ENCODE measurements at places on chromosomes 6 and 20. TPM values are rescaled to one million over a fixed set of nuclear protein-coding genes. Genes with fewer than 3 reads are reported as not detected.

The MEP1A gene
- not detected for total RNA-seq

The MRPS26 gene
- 56.9 TPM for total RNA-seq

The FAM184A gene
- 4.1 TPM for total RNA-seq

The LST1 gene
- not detected for total RNA-seq

The PXMP4 gene
- total RNA-seq = 7.0 TPM

GRCh38 chr20:58642441-58642840 is 8.6 kb upstream of the STX16 start:
- peak; percentile 13 for DNase-seq

GRCh38 chr6:69232496-69232895 is 564.3 kb downstream of the LMBRD1 start:
- DNase-seq = no peak

DNA sequence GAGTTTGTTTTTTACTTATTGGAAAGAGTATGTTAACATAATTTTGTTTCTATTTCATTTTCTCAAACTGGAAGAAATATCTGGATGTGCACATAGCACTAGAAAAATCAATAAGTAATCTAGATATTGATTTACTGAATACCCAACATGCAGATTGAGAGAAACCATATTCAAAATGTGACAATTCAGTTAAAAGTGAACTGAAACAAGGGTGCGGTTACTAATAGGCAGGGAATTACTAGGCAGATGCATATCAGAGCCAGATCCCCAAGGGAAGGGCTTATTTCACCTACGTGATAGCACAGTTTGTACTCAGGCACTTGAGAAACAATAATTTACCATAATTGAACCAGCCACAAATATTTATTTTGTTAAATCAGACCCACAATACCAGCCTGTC is 493.1 kb upstream of the FLRT3 start:
- no peak for DNase-seq

DNA sequence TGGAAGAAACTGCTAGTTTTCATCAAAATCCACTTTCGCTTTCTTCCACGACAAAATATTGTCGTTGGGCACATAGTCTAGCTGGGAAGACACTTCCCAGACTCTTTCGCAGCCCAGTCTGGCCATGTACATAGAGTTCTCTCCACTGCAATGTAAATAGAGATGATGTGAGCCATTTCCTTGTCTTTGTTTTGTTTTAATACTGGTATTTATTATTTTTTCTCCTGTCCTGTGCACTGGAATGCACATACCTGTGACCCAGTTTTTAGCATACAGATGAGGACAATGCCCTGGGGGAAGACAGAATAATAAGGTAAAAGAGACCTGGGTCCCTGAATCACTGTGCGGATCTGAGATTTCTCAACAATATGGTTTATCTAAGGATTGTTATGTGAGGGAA is 149.5 kb upstream of the BMP5 start:
- no peak for DNase-seq

GRCh38 chr6:136612666-136613389 is 62.6 kb upstream of the MAP7 start:
- no peak for DNase-seq

DNA sequence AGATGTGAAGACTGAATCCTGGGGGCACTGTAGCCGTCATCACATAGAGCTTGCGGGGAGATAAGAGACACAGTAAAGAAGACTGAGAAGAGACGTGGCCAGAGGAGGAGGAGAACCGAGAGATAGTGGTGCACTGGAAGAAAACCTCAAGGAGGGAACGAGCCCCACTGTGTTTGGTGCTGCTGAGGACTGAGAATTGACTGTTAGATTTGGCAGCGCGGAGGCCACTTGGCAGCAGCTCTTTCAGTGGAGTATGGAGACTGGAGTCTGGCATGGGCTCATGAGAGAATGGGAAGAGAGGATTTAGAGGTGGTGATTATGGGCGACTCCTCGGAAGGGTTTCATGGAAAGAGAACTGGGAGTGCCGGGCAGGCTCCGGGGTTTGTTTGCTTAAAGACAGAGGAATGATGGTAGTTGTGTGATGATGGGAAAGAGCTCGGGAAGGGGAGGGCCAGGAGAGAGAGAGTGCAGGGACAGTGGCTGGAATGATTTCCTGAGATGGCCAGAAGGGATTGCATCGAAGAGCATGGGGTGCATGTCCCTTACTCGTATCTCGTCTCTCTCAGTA is 18.0 kb downstream of the CDYL start:
- DNase-seq = no peak

DNA sequence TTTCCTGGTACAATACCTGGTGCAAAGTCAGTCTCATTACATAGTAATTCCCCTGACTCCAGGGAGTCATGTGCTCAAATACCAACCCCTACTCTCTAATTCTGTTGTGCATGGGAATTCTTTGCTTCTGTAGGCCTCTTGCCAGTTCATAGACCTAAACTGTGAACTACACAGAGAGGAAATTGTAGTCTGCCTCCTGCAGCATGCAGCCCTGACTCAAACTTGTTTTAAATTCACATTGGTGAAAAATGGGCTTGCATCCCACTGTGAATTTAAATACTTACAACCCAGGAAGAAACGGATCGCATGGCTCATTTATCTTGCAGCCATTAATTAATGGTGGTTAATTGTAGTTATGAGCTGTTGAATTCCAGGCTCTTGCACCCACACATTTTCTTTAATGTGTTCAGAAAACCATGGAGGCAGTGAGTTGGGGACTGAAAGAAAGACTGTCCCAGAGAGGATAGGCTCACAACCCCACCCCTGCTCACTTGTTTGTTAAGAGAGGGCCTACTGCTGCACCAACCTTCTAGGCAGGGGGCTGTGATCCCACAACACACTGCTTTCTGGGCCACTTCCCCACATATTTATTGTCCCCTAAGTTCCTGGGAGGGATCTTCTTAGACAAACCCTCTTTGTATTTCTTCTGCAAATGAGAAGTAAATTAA is 579.1 kb downstream of the DHX35 start:
- no peak for DNase-seq

DNA sequence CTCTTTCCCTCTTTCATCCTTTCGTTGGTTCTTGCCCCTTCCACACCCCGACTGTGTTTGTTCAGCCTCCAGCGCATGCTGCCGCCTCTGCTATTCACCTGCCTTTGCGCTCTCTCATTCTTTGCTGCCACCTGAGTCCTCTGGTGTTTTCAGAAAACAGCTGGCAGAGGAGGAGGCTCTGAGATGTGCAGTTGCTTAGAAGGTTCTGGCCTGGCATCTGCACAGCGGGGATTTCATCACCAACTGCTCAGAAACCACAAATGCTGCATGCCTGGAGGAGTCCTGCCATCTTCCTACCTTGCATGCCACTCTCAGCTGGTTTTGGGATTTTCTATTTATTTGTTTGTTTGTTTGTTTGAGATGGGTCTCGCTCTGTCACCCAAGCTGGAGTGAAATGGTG is 39.2 kb upstream of the CLDN20 start:
- DNase-seq = no peak

Measured in mesothelial cell of epicardium (in vitro differentiated cells).